Stimulated activated CD8-positive, alpha-beta memory T cell treated with anti-CD3 and anti-CD28 coated beads, Interleukin-7, amount 100 ng/mL, for 48 hours (primary cell): ENCODE measurements at places on chromosomes 5 and 9.
A peak's percentile ranks its signal among the peaks of the same experiment; 100 is the strongest.

DNA sequence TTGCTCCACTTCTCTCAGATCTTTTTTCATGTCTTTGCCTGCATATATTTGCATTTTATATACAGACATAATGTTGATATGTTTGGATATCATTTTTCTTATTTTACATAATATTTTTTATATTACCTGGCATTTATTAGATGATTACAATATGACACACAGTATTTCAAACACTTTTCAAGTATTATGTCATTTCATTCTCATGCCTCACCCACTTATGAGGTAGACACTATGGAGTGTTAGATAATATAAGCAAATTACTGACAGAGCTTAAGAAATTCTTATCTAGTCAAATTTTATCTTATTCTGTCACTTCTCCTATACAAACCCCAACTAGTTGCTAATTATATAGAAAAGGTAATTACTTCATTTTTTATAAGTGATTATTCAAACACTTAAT lies 11.1 kb downstream of the LURAP1L start:
- DNase-seq, result no peak

DNA sequence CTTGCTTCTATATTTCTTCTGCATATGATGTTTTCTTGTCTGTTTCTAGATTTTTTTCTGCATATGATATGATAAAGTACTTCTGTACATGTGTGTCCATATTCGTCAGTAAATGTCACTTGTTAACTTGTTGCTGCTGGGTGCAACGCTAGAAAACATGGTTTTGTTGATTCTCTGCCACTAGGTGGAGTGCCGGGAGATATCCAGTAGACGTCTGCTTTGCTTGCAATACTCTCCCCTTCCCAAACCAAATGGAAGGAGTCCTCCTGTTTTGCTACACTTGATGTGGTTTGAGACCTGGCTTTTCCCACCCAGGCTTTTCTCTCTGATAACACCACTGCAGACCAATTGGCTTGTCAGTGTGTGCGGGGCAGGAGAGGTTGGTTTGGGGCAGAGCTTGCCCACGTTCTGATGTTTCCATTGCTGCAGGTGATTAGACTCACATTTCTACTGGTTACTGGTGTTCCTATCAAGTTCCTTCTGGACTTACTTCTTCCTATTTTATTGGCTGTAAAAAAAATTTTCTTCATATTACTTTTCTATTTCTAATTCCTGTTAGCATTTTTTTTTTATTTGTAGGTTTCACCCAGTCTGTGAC lies 900.0 kb upstream of the CDH10 start:
- DNase-seq, result no peak

- no peak for DNase-seq
Measured at GRCh38 chr5:170211575-170212334, 21.0 kb upstream of the C5orf58 start.

DNA sequence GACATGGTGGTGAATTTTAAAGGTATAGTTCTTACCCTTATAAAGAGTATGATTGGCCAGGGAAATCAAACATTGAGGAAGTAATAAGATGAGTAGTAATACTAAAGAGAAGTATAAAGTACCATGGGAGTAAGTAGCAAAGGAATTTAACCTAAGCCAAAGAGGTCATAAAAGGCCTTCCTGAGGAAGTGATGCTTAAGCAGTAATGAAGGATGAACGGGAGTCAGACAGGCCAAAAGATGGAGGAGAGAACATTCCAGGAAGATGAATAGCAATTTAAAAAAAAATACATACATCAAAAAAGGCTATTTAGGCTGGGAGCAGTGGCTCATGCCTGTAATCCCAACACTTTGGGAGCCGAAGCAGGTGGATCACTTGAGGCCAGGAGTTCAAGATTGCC lies 29.0 kb downstream of the KLHL3 start:
- DNase-seq, result no peak

DNA sequence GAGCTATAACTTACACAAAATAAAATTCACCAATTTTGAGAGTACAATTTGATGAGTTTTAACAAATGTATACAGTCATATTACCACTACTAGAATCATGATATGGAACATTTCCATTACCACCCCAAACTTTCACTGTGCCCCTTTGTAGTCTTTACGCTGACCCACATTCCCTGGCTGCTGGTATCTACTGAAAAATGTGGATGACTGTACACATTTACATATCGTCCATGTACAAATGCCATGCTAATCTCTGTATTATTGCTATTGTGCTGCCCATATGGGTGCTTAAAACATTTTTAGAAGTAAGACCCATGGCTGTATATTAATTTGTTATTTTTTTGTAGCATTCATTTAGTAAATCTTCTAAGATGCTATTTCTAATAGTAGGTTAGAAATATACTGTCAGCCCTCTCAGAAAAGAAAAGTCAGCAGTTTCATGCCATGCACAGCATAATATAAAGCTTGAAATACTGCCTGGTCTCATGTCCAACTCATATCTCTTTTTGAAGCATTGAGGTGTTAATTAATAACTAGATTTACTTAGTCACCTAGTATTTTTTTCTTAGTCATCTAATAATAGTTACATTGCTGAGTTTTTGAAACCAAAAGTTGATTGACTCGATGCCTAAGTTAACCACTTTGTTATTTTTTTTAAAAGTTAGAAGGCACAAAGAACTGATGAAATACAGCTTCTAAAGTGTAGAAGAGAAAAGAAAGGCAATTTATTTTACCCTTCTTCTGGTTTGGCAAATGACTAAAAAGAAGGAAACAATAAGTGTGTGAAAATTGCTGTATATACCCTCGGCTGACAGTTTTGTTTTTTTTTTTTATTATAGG lies 188.3 kb upstream of the MEF2C start:
- DNase-seq, result no peak

GRCh38 chr5:91379246-91379913 lies 3.7 kb downstream of the ARRDC3 start:
- DNase-seq, result no peak

- no peak for DNase-seq
Measured at GRCh38 chr9:23153058-23153457, 673.0 kb downstream of the ELAVL2 start.

DNA sequence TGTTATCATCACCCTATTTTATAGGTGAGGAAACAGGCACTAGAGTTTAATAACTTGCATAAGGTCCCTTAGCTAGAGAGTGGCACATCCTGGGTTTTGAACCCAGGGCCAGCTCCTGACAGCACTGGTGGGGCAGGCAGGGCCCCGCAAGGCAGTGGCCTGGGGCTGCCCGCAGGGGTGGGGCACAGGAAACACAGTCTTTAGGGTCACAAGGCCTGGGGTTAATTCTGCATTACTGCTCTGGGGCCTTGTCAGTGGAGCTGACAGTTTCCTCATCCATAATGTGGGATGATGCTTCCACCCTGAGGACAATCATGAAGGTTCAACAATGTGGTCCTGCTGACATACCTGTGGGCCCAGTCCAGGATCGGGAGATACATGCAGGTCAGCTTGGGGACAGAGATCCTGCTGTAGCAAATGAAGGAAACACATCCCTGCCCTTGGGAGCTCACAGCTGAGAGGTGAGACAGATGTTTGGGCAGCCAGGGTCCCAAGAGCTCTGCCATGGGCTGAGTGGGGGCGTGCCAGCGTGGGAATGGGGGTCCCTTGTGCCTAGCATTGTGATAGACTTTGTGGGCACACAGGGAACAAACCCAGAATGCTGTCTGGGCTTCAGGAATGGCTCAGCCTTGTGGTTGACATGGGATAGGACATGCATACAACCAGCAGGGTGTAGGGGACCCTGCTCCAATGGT lies 14.7 kb downstream of the FGF18 start:
- DNase-seq, result no peak

DNA sequence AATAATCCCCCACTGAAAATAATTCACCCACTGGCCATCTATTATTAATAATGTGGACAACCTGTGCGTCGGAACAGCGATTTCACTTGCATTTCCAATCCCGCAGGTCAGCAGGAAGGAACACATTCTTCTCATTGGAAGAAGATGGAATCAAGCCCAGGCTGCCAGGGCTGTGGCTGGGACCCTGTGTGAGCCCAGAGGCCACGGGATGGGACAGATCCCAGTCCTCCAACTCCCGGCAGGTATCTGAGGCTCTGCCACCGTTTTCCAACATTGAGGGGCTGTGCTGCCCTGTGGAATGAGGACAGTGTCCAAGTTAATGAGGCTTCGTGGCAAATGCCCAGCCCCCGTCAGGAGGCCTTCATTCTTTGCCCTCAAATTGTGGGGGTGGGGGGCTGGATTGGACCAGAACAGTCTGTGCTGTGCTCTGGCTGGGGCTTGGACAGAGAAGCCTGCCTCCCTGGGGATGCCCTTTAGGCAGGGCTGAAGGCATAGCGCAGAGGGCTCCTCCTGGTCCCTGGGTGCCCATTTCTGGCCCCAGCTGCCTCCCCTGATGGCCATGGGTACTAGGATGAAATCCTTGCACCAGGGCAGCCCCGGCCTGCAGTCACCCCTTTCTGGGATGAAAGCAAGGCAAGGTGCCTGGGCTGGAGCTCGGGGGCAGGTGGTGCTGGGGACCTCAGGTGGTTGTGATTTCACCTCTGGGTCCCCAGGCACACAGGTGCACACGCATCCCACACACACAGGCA lies 195.0 kb upstream of the PPP1R26 start:
- DNase-seq, result no peak

GRCh38 chr9:108634204-108634603 lies 221.6 kb downstream of the ACTL7B start:
- DNase-seq, result no peak

DNA sequence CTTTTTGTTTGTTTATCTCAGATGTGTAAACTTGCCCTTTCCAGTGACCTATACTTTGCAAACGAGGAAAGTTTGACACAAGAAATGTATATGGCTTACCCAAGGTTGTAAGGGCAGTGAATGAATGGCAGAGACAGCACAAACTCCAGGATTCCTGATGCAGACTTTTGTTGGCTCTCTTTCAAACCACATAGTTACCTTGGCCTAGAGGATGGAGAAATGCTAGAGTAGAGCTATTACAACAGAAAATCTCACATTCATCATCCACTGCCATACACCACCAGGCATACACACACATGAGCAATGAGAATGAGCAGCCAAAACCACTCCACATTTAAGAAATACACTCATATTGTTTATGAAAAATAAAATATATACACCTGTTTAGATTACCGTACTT lies 387.0 kb downstream of the TLR4 start:
- no peak for DNase-seq

GRCh38 chr5:156920042-156920860 lies 42.8 kb downstream of the TIMD4 start:
- DNase-seq, result peak; percentile 64

DNA sequence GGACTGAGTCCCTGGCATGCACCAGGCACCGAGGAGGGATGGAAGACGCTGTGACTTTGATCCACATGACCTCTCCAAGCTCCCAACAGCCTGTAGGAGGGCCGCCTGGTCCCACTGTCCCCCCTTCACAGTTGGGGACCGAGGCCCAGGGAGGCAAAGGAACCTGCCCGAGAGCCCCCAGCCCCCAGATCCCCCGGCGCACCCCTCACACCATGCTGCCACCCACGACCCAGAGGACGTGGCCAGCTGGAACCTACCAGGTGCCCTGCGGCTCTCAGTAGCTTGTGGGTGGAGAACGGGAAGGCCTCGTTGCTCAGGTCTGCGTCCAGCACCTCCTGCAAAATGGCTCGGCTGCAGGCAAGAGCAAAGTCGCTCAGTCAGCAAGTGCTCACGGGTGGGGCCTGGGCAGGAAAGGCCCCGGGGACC lies 48.8 kb downstream of the DBH start:
- no peak for DNase-seq

DNA sequence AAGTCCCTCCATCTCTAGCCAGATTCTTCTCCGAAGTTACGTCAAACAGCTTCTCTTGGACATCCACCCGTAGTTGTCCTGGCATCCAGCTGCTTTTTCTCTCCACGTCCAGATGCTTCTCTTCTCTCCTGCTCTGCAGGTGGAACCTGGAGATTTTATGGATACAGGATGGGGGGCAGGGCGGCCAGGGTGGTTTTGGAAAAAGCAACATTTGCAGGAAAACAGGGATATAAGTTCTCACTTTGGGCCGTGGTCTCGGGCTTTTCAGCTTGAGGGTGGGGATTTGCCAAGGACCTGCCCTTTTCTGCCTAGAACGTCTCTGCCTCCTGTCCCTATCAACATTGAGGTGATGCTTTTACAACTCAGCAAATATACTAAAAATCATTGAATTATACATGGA lies 1941.6 kb upstream of the C9orf72 start:
- DNase-seq, result no peak

GRCh38 chr5:14032918-14033317 lies 88.4 kb upstream of the DNAH5 start:
- DNase-seq, result no peak

GRCh38 chr5:107384256-107384655 lies 286.5 kb downstream of the EFNA5 start:
- DNase-seq, result no peak

- no peak for DNase-seq
Measured at GRCh38 chr9:126584611-126585010, 29.1 kb upstream of the LMX1B start.

DNA sequence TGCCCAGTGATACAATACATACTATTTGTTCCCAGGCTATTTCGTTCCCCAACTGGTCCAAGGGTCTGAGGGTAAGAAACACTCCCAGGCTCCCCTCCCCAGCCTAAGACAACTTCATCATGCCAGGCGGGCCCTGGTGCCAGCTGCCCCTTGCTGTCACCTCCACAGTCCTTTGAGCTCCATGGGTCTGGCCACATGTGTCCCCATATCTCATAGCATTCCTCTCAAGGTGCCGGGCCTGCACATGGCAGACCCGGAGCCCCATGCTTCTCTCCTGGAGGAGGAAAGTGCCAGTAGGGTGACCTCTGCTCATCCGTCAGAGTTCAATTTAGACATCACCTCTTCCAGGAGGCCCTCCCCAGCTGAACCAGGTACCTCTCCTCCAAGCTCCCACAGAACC lies 120.5 kb downstream of the C5orf15 start:
- DNase-seq, result no peak

DNA sequence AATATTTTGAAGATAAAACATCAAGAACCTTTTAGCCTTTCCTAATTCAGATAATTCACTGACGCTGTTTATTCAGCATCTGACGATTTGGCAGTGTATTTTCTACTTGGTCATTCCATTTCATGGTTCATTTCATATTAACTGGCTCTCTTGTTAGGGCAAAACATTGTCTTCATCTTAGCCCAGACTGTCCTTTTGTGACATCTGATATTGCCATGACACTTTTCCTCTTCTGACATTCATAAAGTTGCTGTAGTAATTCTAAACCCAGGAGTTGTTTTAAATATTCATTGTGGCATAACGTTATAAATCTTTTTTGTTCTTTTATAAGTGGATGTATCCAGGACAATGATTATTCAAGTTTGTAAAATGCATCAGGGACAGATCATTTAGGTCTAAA lies 1.8 kb downstream of the SCAMP1 start:
- DNase-seq, result no peak

- no peak for DNase-seq
Measured at GRCh38 chr9:76644171-76644570, 120.1 kb upstream of the PCA3 start.
